GM04504 (cell line): ENCODE measurements at places on chromosomes 4 and X.
A peak's percentile ranks its signal among the peaks of the same experiment; 100 is the strongest.

DNA sequence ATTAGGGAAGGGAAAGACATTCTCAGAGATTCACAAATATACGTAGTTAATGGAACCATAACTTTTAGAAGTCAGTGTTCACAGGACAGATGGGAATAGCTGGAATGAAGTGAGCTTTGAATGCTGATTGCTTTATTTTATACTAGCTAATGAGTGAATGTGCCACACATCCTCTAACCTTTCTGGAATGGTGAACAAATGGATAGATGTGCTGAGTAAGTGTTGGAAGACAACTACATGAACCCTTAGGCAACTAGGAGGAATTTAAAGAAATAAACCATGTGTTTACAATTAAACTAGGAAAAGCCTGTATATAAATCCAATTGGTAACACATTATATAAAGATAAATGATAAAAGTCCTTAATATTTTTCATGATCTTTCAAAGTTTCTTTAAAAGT, 91.6 kb upstream of the LIMCH1 start:
- DNase-seq = no peak

GRCh38 chrX:105349476-105349875, 129.0 kb upstream of the TEX13A start:
- DNase-seq = peak; percentile 29

- no peak for DNase-seq
Observed at GRCh38 chr4:579543-580175, 3.6 kb upstream of the TMEM271 start.

DNA sequence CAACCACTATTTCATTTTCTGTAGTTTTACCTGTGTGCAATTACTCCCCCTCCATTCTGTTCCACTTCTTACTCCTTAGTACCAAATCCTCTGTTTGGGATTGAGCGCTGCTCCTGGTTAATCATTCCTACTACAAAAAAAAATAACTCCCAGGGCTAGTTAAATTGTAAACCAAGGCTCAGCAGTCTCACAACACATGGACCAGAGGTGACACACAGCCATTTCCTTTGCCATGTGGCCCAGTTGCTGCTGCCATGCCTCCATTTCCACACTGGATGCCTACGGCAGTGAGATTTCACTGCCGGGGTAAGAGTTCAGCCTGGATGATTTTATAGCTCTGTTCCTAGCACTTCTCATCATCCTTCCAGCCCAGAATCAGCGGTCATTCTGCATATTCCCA, 107.2 kb downstream of the AKAP4 start:
- DNase-seq = no peak

GRCh38 chrX:155127940-155128339, 56.6 kb downstream of the BRCC3 start:
- DNase-seq = no peak

- no peak for DNase-seq
Observed at GRCh38 chr4:142954415-142954814, 108.3 kb upstream of the INPP4B start.

DNA sequence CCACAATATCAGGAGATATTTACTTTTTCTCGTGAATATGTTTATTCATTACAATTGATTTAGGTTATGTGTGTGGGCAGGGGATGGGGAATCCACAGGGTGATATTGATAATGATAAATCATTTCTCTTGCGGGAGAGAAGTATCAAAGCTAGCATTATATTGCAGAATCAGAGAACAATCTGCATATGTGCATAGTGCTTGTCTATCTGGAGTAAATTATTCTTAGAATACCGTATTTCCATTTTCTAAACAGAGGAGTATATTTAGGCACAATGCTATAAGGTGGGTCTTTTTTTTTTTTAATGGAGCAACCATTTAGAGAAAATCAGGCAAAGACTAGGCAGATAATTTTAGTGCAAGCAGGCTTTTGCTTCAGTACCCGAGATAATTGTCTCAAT, 166.0 kb upstream of the ARX start:
- DNase-seq = no peak

GRCh38 chr4:11503166-11503565, 74.5 kb upstream of the HS3ST1 start:
- no peak for DNase-seq
